ENCODE measurements at places on chromosomes 7 and 10.

- DNase-seq = no peak
Measured at GRCh38 chr10:32046151-32046550, 10.1 kb downstream of the KIF5B start.

DNA sequence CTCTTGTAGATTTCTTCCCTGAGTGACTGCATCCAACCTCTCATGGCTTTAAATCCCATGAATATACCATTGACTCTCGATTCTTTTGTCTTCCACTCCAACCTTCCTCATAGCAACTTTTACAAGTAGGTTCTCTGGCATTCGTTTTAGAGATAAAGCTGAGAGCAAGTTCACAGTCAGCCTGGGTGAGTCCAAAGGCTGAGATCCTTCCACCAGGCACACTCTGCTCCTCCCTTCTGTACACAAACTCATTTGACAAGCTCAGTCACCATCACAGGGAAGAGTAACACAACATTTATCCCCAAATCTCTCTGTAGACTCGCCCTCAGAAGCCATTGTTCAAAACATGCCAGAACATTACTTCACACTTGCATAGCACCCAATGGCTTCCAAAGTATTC lies 10.9 kb downstream of the CTTNBP2 start:
- no peak for DNase-seq

- no peak for DNase-seq
Measured at GRCh38 chr10:77898323-77899079, 28.1 kb downstream of the DLG5 start.

GRCh38 chr7:7553386-7553785 lies 13.3 kb upstream of the MIOS start:
- DNase-seq = no peak

GRCh38 chr7:114856625-114857024 lies 65.3 kb upstream of the MDFIC start:
- DNase-seq = no peak

DNA sequence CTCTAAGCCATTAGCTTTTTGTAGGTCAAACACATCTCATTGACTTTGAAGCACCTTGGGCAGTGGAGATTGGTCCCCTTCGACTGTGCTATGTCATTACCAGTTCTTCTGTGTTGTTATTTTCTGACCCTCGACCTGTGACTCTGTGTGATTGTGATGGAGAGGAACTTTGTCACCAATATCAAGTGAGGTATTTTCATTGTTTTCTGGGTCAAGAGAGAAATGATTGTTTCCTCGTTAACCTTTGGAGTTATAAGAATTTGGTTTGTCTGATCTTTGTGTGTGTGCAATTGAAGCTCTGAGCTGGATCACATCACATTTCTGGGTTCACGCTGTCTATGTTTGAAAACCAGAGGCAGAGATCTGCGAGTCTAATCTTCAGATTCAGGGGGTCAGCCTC lies 432.2 kb upstream of the KLF6 start:
- DNase-seq = no peak
